ENCODE measurements at places on chromosomes 16 and 17.

- peaks cover 21% of the 10 kb centered on the region for H3K4me1 ChIP-seq
- H3K27me3 ChIP-seq = no peaks in the 10 kb centered on the region
- H3K4me3 ChIP-seq = no peak overlapping the region
- DNase-seq = no peak
- no peak overlapping the region for H3K27ac ChIP-seq
- no peaks in the 10 kb centered on the region for H3K36me3 ChIP-seq
Measured at GRCh38 chr17:16281351-16281750, 64.3 kb downstream of the PIGL start.

DNA sequence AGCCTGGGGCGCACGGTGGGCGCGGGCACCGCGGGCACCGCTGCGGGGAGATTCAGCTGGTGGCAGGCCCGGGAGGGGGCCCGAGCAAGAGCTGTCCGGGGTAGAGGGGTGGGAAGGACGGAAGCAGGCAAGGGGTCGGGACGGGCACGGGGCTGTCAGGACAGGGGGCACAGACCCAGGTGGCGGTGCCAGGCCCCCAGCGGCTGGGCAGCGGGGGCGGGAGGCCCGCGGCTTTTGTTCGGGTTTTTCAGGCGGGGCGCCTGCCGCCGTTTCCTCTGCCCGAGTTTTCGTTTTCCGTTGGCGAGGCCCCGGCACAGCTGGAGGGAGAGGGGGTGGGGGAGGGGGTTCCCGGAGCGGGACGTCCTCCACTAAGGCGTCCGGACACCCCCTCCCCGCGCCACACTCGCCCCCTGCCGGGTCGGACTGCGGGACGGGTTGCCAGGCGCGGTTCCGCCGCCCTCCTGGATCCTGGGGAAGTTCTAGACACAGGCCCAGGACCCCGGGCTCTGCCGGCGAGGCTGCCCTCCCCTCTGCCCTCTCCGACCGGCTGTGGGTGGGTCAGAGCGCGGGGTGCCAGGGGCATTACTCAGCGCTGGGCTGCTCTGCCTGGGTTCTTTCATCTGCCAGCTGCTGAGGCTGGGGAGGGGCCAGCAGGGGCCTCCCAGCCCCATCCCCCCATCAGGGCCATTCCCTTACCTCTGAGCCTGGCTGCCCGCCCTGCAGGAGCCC lies 543 bp downstream of the ARHGAP23 start:
- H3K4me3 ChIP-seq = no peak overlapping the region
- peaks cover 10% of the 10 kb centered on the region for H3K4me1 ChIP-seq
- H3K36me3 ChIP-seq = no peaks in the 10 kb centered on the region
- H3K27ac ChIP-seq = no peak overlapping the region
- H3K27me3 ChIP-seq = no peaks in the 10 kb centered on the region

- DNase-seq = no peak
- H3K27me3 ChIP-seq = no peaks in the 10 kb centered on the region
- H3K36me3 ChIP-seq = peaks cover 18% of the 10 kb centered on the region
- peaks cover 58% of the 10 kb centered on the region for H3K4me1 ChIP-seq
- peak overlapping the region; percentile 62 for H3K27ac ChIP-seq
- H3K4me3 ChIP-seq = peak overlapping the region; percentile 23
Measured at GRCh38 chr17:39198186-39198566, 707 bp upstream of the CACNB1 start.

- H3K4me1 ChIP-seq = peaks cover 7% of the 10 kb centered on the region
- H3K36me3 ChIP-seq = peaks cover 66% of the 10 kb centered on the region
- no peak for DNase-seq
- H3K4me3 ChIP-seq = no peak overlapping the region
Measured at GRCh38 chr17:48058393-48059124, 10.4 kb downstream of the NFE2L1 start.

GRCh38 chr17:5785867-5786509 lies 201.7 kb upstream of the NLRP1 start:
- H3K27me3 ChIP-seq = peaks cover 6% of the 10 kb centered on the region
- H3K27ac ChIP-seq = no peak overlapping the region
- no peak for DNase-seq

- no peak overlapping the region for H3K27ac ChIP-seq
- H3K4me3 ChIP-seq = no peak overlapping the region
- no peaks in the 10 kb centered on the region for H3K36me3 ChIP-seq
- H3K27me3 ChIP-seq = peaks cover 38% of the 10 kb centered on the region
- DNase-seq = no peak
- no peaks in the 10 kb centered on the region for H3K4me1 ChIP-seq
Measured at GRCh38 chr17:8062435-8062806, 23.6 kb downstream of the ALOX15B start.

DNA sequence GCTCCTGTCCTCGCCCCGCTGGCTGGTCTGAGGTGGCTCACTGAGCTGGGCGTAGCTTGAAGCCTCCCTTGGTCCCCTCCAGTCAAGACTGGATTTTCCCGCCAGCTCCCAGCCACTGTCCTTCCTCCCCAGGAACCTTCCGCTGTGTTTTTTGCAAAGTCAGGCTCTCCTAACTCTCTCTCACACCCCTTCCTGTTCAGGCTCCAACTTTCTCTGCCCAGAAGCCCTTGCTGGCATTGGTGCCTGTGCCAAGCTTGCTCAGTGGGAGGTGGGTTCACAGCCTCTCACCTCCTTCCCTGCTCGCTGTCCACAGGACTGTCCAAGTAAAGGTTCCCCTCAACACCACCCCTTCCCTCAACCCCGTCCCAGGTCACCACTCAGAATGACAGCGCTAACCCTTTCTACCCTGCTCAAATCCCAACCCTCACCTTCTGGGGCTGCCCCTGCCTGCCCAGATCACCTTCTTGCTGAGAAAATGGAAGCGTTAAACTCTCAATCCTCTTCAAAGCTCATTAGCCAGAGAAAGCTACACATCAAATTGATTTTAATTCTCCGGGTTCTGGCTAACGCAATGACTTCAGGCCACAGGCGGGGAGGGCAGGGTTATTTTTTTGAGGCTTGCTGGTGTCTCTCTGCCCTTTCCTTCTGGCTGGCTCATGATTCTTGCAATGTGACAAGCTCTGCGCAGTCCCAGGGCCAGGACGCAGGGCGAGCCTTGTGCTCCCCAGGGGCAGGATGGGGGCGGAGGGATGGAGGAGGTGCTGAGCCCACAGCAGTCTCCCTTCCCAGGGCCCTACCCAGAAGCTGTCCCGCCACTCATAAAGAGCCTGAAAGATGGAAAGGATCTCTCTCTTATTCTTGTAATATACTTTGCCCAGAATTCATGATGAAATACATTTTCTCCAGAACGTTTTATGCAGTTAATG lies 357.2 kb upstream of the TNRC6C start:
- no peak overlapping the region for H3K27ac ChIP-seq
- no peaks in the 10 kb centered on the region for H3K27me3 ChIP-seq
- H3K4me3 ChIP-seq = no peak overlapping the region

GRCh38 chr17:15452746-15453145 lies 14.7 kb downstream of the CDRT4 start:
- no peak overlapping the region for H3K27ac ChIP-seq
- no peak for DNase-seq
- no peaks in the 10 kb centered on the region for H3K36me3 ChIP-seq
- no peak overlapping the region for H3K4me3 ChIP-seq

DNA sequence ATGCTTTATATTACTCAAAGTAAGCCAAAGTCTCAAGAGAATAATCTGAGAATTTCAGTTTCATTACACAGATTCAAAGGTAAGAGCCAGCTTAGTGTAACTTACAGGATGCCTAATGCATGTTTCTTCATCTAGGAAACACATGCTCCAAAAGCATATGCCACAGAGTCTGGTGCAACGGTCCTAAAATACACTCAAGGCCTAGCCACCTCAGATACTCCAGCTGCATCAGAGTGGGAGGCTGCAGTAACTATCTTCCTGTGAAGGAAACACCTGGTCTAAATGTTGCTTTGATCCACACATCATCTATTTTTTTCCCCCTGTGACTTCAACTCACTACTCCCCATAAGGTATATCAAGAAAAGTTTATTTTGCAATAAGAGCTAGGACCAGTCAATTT lies 51.6 kb upstream of the CORO6 start:
- peaks cover 10% of the 10 kb centered on the region for H3K4me1 ChIP-seq
- H3K27me3 ChIP-seq = no peaks in the 10 kb centered on the region
- no peak overlapping the region for H3K27ac ChIP-seq
- no peak for DNase-seq
- peaks cover 24% of the 10 kb centered on the region for H3K36me3 ChIP-seq

GRCh38 chr17:8162233-8162996 lies at the start of gene VAMP2:
Gene VAMP2 (minus strand): TSS chr17:8162948. CDS start chr17:8162879, 69 bp downstream.
- H3K4me3 ChIP-seq = peak within 1 kb of the TSS; percentile 98
- H3K36me3 ChIP-seq = peaks cover 30% of the 10 kb centered on the region
- peak; percentile 84 for DNase-seq
- no peaks in the 10 kb centered on the region for H3K27me3 ChIP-seq
- H3K4me1 ChIP-seq = peaks cover 68% of the 10 kb centered on the region

DNA sequence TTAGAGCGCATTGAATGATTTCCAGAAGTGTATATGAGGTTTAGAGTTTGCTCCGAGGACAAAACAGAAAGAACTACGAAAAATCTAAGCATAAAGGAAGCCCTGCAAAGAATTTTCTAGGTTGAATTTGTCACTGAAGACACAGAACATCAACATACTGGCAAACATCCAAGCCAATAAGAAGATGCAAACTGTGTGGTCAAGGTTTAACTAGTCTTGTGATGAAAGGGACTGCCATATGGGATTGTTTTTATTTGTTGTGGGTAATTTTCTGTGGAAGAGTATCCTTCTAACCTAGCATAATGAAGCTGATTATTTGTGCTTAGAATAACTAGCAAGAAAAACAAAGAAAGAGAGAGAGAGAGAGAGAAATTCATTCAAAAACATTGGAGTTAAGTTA lies 492.0 kb upstream of the ERCC4 start:
- no peaks in the 10 kb centered on the region for H3K4me1 ChIP-seq
- no peaks in the 10 kb centered on the region for H3K36me3 ChIP-seq
- no peaks in the 10 kb centered on the region for H3K27me3 ChIP-seq
- H3K4me3 ChIP-seq = no peak overlapping the region
- no peak overlapping the region for H3K27ac ChIP-seq

- no peaks in the 10 kb centered on the region for H3K36me3 ChIP-seq
- H3K4me3 ChIP-seq = no peak overlapping the region
- H3K4me1 ChIP-seq = no peaks in the 10 kb centered on the region
Measured at GRCh38 chr17:74163271-74163821, 40.1 kb upstream of the RPL38 start.

GRCh38 chr16:67040906-67041305 lies 12.0 kb downstream of the CBFB start:
- no peaks in the 10 kb centered on the region for H3K27me3 ChIP-seq
- peaks cover 8% of the 10 kb centered on the region for H3K4me1 ChIP-seq
- no peak overlapping the region for H3K27ac ChIP-seq
- DNase-seq = no peak
- H3K36me3 ChIP-seq = no peaks in the 10 kb centered on the region

DNA sequence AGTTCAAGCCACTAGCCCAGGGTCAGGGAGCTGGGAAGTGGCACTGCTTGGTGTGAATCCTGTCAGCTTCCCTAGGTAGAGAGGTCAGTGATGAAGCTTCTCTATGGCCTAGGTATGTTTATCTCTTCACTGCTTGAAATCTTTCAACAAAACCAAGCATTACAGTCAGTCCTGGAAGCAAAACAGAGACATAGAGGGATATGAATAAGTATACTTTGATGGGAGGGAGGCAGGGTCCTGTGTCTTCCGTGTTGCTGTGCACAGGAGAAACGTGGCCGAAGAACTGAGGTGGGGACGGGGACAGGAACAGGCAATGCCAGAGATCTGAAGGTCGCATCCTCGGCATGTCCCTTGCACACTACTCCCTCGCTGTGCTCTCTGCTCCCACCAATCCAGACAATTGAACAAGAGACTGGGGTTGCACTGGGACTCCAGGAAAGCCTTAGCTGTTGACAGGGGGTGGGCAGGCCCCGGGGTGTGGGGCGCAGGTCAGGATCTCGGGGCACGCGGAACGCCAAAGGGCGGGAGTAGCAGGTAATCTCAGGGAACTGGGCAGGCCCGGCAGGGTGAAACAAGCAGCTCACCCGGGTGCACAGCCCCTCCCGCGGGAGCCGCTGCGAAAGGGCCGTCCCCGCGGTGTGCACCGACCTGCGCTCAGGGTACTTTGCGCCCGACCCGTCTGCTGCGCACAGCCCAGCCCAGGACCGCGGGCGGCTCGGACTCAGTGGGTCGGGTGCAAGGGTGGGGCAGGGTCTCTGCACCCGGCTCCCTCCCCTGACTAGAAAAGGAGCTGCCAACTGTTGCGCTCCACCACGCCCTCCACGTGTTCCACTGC lies at the start of gene MT1H:
MT1H (plus strand) TSS at position 810 of the 835 bp plus-strand sequence. CDS start 71 bp downstream, outside the sequence.
- no peak within 1 kb of the TSS for H3K27ac ChIP-seq
- H3K4me3 ChIP-seq = no peak within 1 kb of the TSS

- H3K4me1 ChIP-seq = no peaks in the 10 kb centered on the region
- H3K27ac ChIP-seq = no peak overlapping the region
- no peaks in the 10 kb centered on the region for H3K36me3 ChIP-seq
- H3K27me3 ChIP-seq = no peaks in the 10 kb centered on the region
- no peak overlapping the region for H3K4me3 ChIP-seq
Measured at GRCh38 chr17:78940258-78940657, 15.1 kb upstream of the TIMP2 start.

GRCh38 chr16:58324792-58325191 lies 30.0 kb upstream of the PRSS54 start:
- DNase-seq = no peak
- H3K4me1 ChIP-seq = no peaks in the 10 kb centered on the region
- no peak overlapping the region for H3K4me3 ChIP-seq
- H3K27me3 ChIP-seq = no peaks in the 10 kb centered on the region

GRCh38 chr16:78562111-78562510 lies 462.7 kb downstream of the WWOX start:
- peaks cover 11% of the 10 kb centered on the region for H3K4me1 ChIP-seq
- H3K4me3 ChIP-seq = no peak overlapping the region
- no peak overlapping the region for H3K27ac ChIP-seq
- H3K36me3 ChIP-seq = no peaks in the 10 kb centered on the region
- no peak for DNase-seq

- H3K4me3 ChIP-seq = no peak overlapping the region
- no peaks in the 10 kb centered on the region for H3K27me3 ChIP-seq
- no peaks in the 10 kb centered on the region for H3K36me3 ChIP-seq
- no peaks in the 10 kb centered on the region for H3K4me1 ChIP-seq
Measured at GRCh38 chr16:77758046-77758445, 30.3 kb upstream of the VAT1L start.

- H3K4me1 ChIP-seq = peaks cover 79% of the 10 kb centered on the region
- no peak overlapping the region for H3K4me3 ChIP-seq
- no peaks in the 10 kb centered on the region for H3K36me3 ChIP-seq
- H3K27me3 ChIP-seq = no peaks in the 10 kb centered on the region
Measured at GRCh38 chr17:80763293-80763867, 218.7 kb downstream of the RPTOR start.

DNA sequence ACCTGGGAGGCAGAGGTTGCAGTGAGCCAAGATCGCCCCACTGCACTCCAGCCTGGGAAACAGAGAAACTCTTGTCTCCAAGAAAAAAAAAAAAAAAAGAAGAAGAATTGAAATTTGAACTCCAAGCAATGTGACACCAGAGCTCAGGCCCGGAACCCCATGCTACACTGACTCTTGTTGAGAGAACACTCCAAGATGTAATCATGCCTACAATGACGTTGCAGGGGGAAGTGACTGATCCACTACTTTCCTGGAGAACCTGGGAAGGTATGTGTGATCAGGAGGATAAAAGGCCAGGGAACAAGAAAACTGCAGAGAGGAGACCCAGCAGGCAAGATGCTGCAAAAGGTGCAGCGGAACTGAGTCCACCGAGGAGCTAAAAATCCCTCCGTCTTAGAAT lies 57.9 kb downstream of the ADCY9 start:
- no peak overlapping the region for H3K4me3 ChIP-seq
- no peak for DNase-seq
- H3K27me3 ChIP-seq = no peaks in the 10 kb centered on the region

Measured in CD4-positive, alpha-beta memory T cell (primary cell).